ENCODE measurements at places on chromosomes 6 and 20. TPM values are rescaled to one million over a fixed set of nuclear protein-coding genes. Genes with fewer than 3 reads are reported as not detected.

- no peak for DNase-seq
These were observed 24.7 kb downstream of the ETV7 start for GRCh38 chr6:36362551-36363370.

DNA sequence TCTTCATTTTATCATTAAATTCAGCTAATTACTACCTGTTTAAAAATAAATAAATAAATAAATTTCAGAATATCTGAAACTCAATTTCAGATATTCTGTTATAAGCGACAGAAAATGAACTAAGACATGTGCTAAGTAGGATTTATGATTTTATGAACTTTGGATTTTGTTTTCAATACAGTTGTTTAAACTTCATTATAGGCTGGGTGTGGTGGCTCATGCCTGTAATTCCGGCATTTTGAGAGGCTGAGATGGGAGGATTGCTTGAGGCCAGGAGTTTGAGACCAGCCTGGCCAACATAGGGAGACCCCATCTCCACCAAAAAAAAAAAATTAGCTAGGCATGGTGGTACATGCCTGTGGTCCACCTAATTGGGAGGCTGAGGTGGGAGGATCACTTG lies 36.0 kb downstream of the AFG1L start:
- no peak for DNase-seq

DNA sequence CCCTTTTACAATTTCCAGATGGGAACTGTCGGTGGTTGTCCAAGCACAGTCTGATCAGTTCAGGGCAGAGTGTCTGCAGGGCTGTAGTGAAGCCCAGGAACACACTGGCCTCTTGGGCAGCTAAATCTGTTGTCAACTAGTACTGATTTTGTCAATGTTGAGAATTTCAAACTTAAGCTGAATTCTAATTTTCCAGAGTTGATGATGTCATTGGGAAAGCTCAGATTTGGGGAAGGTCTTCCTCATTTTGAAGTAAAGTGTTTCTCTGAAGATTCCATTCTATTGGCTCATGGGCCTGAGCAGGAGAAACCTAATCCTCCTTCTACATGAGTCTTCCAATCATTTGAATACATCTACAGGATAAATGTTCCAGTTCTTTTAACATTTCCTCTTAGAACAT lies 72.1 kb downstream of the CCDC170 start:
- DNase-seq, result no peak

GRCh38 chr20:14860410-14860814 lies 523.0 kb upstream of the FLRT3 start:
- no peak for DNase-seq

DNA sequence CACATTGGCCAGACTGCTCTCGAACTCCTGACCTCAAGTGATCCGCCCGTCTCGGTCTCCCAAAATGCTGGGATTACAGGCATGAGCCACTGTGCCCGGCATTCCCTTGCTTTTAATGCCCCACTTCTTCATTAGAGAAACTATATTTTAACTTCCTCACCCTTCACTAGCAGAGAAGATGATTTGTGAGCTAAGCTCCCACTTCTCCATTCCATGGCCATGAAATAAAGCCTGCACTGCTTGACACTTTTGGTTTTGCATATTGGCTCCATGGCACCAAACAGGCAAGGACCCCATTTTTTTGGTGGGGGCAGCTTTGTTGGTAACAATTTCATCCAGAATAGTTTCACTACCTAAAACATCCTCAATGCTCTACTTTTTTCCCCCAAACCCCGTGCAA lies 145.3 kb downstream of the TFAP2B start:
- no peak for DNase-seq

DNA sequence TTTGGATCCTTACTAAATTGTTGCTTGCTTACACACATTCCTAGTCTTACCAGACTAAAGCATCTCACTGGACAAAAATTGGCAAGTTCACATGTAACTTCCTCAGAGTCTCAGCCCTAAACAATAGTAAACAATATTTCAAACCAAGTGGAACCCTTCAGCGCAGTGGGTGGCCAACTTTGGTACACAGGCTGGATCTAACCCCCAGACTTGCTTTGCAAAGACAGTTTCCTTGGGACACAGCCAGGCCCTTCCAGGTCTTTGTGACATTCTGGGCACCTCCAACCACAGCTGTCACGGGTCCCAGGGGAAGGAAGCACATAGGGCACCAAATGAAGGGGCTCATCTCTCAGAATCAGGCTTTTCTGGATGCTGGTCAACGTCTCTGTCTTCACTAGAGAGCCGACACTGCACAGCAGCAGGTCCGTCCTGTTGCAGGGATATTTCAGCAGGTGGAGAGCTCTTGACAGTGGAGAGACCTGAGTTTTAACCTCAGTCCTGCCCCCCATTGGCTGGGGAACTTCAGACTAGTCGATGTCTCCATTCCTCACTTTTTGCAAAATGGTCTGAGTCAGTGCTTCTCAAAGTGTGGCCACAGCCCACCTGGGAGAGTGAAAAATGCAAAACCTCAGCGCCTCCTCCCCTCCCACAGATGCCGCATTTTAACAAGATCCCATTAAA lies 91.4 kb downstream of the BFSP1 start:
- no peak for DNase-seq

- no peak for DNase-seq
These were observed 66.3 kb upstream of the FBXL4 start for GRCh38 chr6:99014061-99014460.

- DNase-seq, result no peak
These were observed 48.9 kb upstream of the EPHA7 start for GRCh38 chr6:93468291-93468690.

CALHM5 gene
- not detected for total RNA-seq

ELOVL2 gene
- not detected for total RNA-seq

All from activated naive CD8-positive, alpha-beta T cell treated with anti-CD3 and anti-CD28 coated beads for 36 hours (primary cell).